ENCODE measurements at places on chromosomes 13 and 19. TPM values are rescaled to one million over a fixed set of nuclear protein-coding genes. Genes with fewer than 3 reads are reported as not detected.

The FFAR3 gene
- not detected for total RNA-seq

The LILRB4 gene
- not detected for total RNA-seq

The F10 gene
- total RNA-seq: not detected

The NLRP7 gene
- not detected for total RNA-seq

The ZNF154 gene
- total RNA-seq: 0.79 TPM

The MCOLN1 gene
- total RNA-seq: 7.0 TPM

The PEAK3 gene
- not detected for total RNA-seq

The ZBTB32 gene
- total RNA-seq: not detected

The ZNF614 gene
- total RNA-seq: 14.4 TPM

The KIR3DL2 gene
- total RNA-seq: not detected

The IL17D gene
- 2.0 TPM for total RNA-seq

The SLC25A41 gene
- total RNA-seq: 0.27 TPM

The LRG1 gene
- 0.29 TPM for total RNA-seq

The URAD gene
- not detected for total RNA-seq

The ZNF345 gene
- 3.2 TPM for total RNA-seq

The CGB3 gene
- not detected for total RNA-seq

The CRX gene
- total RNA-seq: not detected

The RASL11A gene
- 2.2 TPM for total RNA-seq

The CCDC124 gene
- total RNA-seq: 48.0 TPM

The CEACAM19 gene
- total RNA-seq: 3.2 TPM

All from thoracic aorta endothelial cell (primary cell).